Activated CD8-positive, alpha-beta memory T cell treated with anti-CD3 and anti-CD28 coated beads for 36 hours (primary cell): ENCODE measurements at places on chromosomes 16 and 17. TPM values are rescaled to one million over a fixed set of nuclear protein-coding genes. Genes with fewer than 3 reads are reported as not detected.

The NAT9 gene
- 44.4 TPM for total RNA-seq

The KRTAP3-2 gene
- not detected for total RNA-seq

The WNT9B gene
- total RNA-seq = not detected

The PPP4C gene
- 137 TPM for total RNA-seq

The SDR42E2 gene
- not detected for total RNA-seq

The KCNH4 gene
- total RNA-seq = 1.2 TPM

The EPX gene
- total RNA-seq = not detected

The KRTAP4-5 gene
- total RNA-seq = not detected

The HS3ST2 gene
- total RNA-seq = not detected

The KRTAP3-1 gene
- total RNA-seq = not detected

The PPL gene
- not detected for total RNA-seq

The KRT27 gene
- not detected for total RNA-seq

The RASL10B gene
- total RNA-seq = 0.53 TPM

The CPHXL2 gene
- not detected for total RNA-seq

The SCPEP1 gene
- 24.4 TPM for total RNA-seq

The SCARF1 gene
- 1.4 TPM for total RNA-seq

The LLGL2 gene
- total RNA-seq = 10.6 TPM

The CLEC19A gene
- total RNA-seq = not detected

The SOST gene
- not detected for total RNA-seq

The GRB7 gene
- not detected for total RNA-seq

The OR4D1 gene
- total RNA-seq = 0.08 TPM

The TENT4B gene
- 21.4 TPM for total RNA-seq

The GPR142 gene
- not detected for total RNA-seq

The KAT7 gene
- total RNA-seq = 61.2 TPM

The ADGRG1 gene
- 23.0 TPM for total RNA-seq

The ETV4 gene
- 9.8 TPM for total RNA-seq

The HBM gene
- total RNA-seq = not detected

The SEC14L5 gene
- total RNA-seq = not detected

The POLR3K gene
- total RNA-seq = 63.0 TPM

The NTN1 gene
- 0.42 TPM for total RNA-seq

The KRTAP4-8 gene
- total RNA-seq = not detected

The CACNG3 gene
- total RNA-seq = not detected

The SHISA9 gene
- not detected for total RNA-seq

The PHOSPHO1 gene
- not detected for total RNA-seq

The CFAP97D1 gene
- total RNA-seq = not detected

The RAB26 gene
- total RNA-seq = 0.42 TPM

The NT5M gene
- 5.2 TPM for total RNA-seq

The DPEP3 gene
- 0.40 TPM for total RNA-seq

The PRAC1 gene
- total RNA-seq = not detected

The CACNG5 gene
- total RNA-seq = not detected

The UBE2G1 gene
- 64.1 TPM for total RNA-seq

The ZNF48 gene
- 16.9 TPM for total RNA-seq

The SLC5A11 gene
- 0.17 TPM for total RNA-seq

The NPIPB2 gene
- 9.0 TPM for total RNA-seq

The MYO15A gene
- 0.46 TPM for total RNA-seq

The TUBB3 gene
- total RNA-seq = 0.91 TPM

The TNFRSF13B gene
- total RNA-seq = not detected

The GNAO1 gene
- total RNA-seq = 5.2 TPM

The DHRS13 gene
- total RNA-seq = 34.3 TPM

The ARHGDIG gene
- total RNA-seq = not detected

The FBXL16 gene
- total RNA-seq = 4.1 TPM

The PMP22 gene
- 0.78 TPM for total RNA-seq

The INTS2 gene
- 26.8 TPM for total RNA-seq

The TGFB1I1 gene
- total RNA-seq = 0.48 TPM

The CDH13 gene
- not detected for total RNA-seq

The TP53TG3 gene
- not detected for total RNA-seq
